Skin of body (tissue), 3 donors: ENCODE measurements at places on chromosomes 5 and 9. TPM values are rescaled to one million over a fixed set of nuclear protein-coding genes. Genes with fewer than 3 reads are reported as not detected.

DNAH5 gene
- total RNA-seq = 0.20 TPM

POU5F2 gene
- total RNA-seq = 4.9 TPM

BHMT2 gene
- 3.0 TPM for total RNA-seq

PCDHAC2 gene
- total RNA-seq = 3.0 TPM

NEUROG1 gene
- total RNA-seq = not detected

TAF11L5 gene
- total RNA-seq = not detected

- no peak for DNase-seq
Measured at GRCh38 chr9:110763568-110763967, 95.0 kb downstream of the MUSK start.

GRCh38 chr5:117336208-117336607 lies 761.6 kb upstream of the SEMA6A start:
- no peak for DNase-seq

- DNase-seq = peak; percentile 77
Measured at GRCh38 chr5:141603923-141604717, 14.7 kb downstream of the DIAPH1 start.

DNA sequence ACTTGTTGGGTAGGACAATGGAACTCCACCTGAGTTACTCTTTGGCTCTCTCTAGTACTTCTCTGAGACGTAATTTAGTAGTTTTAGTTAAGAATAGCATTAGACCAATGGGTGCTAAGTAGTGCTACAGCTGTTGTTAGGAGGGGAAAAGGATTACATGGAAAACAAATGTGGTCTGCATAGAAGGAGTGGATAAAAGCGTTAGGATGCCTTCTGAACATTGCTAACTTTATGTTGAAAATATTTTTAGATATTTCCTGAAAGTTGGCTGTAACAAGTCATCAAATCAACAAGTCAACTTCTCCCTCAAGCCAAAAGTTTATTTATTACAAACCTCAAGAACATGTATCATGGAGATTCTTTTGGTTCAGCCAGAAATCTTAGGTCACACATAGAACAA lies 409.5 kb upstream of the MEF2C start:
- DNase-seq = peak; percentile 31

GRCh38 chr5:179738742-179739141 lies 6.1 kb downstream of the MAML1 start:
- no peak for DNase-seq

DNA sequence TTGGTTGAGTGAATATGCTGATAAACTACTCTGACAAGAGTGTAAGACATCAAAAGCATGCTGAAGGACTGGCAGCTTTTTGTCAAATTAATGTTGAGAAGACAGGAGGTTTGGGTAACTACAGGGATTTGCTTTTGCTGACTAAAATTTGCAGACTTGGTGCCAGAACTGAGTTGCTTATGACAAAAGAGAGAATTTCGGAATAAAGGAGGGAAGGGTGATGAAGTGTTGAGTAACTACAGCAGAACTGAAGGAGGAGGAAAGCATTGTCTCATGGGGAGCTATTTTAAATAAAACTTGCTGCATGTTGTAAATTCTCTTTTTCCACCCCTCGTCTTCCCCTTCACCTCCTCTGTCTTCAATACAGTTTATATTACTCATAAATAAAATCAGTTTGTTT lies 296.1 kb downstream of the YTHDC2 start:
- peak; percentile 91 for DNase-seq

- DNase-seq = no peak
Measured at GRCh38 chr5:146042628-146043279, 62.6 kb downstream of the PLAC8L1 start.

- no peak for DNase-seq
Measured at GRCh38 chr5:23629396-23629795, 122.0 kb downstream of the PRDM9 start.

DNA sequence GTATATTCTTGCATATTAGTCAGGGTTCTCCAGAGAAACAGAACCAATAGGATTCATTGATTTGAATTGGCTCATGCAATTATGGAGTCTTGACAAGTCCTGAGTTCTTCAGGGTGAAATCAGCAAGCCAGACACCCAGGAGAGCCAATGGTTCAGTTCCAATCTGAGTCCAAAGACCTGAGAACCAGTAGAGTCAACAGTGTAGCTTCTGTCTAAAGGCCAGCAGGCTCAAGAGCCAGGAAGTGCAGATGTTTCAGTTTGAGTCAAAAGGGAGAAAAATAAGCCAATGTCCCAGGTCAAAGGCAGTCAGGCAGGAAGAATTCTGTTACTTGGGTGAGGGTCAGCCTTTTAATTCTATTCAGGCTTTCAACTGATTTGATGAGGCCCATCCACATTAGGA lies 37.8 kb upstream of the ANKRD34B start:
- no peak for DNase-seq

DNA sequence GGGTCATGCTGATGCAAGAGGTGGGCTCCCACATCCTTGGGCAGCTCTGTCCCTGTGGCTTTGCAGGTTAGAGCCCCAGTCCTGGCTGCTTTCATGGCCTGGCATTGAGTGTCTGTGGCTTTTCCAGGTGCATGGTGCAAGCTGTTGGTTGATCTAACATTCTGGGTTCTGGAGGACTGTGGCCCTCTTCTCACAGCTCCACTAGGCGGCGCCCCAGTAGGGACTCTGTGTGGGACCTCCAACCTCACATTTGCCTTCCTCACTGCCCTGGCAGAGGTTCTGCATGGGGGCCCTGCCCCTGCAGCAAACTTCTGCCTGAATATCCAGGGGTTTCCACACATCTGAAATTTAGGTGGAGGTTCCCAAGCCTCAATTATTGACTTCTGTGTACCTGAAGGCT lies 150.1 kb downstream of the NNT start:
- DNase-seq = no peak

GRCh38 chr9:107733523-107733894 lies 243.9 kb upstream of the KLF4 start:
- no peak for DNase-seq
